Stimulated activated naive CD4-positive, alpha-beta T cell (primary cell): ENCODE measurements at places on chromosomes 2 and 18.

DNA sequence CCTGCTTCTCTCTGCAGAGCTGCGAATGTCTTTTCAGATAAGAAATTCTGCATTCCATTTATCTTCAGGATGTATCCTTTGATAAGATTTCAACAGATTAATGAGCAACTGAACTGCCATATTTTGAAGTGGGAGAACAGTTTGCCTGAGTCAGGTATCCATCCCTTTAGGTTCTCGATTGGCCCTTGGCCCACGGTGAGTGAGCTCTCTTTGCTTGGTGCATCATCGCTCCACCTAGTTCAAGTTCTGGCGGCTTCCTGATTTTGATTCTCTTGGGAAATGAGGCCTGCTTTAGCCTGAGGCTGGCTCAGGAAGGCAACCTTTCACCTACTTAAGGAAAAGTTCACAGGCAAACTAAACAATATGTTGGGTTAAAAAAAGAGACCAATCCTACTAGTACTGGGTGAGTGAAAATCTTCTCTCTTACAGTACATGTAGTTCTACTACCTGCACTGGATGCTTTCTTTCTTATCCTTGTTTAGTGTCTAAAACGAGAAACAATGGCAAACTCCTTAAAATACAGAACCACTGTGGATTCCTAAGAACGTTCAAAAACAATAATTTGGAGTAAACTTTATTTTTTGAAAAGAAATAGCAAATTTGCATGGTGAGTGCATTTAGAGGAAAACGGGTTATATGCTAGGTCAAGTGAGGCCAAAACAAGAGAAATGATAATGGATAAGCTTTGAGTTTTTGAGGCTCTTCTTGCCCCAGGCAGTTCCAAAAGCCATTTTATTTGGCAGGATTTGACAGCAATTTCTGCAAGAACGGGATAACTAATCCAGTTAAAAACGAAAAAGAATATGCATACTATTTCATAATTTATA lies 837 bp upstream of the ACSL3 start:
- no peak for DNase-seq

GRCh38 chr18:59376351-59376935 lies 17.4 kb upstream of the LMAN1 start:
- DNase-seq, result no peak

- no peak for DNase-seq
These were observed 1.0 kb upstream of the GPR35 start for GRCh38 chr2:240624011-240624949.

GRCh38 chr18:79560042-79560860 lies 119.4 kb upstream of the CTDP1 start:
- DNase-seq, result no peak

- DNase-seq, result no peak
These were observed 76.4 kb upstream of the CABLES1 start for GRCh38 chr18:23058746-23059415.

GRCh38 chr2:31770741-31771140 lies 190.0 kb upstream of the SRD5A2 start:
- no peak for DNase-seq

- no peak for DNase-seq
These were observed 185.9 kb downstream of the SLC39A10 start for GRCh38 chr2:195842932-195843331.

- no peak for DNase-seq
These were observed 232.9 kb downstream of the HDAC4 start for GRCh38 chr2:239167766-239168444.

DNA sequence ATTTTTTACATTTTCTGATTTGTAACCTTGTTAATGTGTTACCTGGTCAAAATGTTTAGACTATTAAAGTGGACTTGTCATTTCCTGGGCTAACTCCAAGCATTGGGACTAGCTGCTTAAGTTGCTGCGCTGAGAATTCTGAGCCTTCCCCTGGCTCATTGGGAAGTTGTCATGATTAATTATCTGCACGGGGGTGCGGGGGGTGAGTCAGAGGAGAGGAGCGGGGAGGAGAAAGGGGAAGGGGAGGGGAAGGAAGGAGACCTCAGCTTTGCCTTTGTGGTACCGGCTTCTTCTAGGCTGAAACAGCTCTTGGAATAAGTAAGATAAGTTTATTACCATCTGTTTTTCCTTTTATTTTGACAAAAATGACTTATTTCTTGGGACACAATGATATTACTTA lies 52.9 kb upstream of the APCDD1 start:
- DNase-seq, result no peak

DNA sequence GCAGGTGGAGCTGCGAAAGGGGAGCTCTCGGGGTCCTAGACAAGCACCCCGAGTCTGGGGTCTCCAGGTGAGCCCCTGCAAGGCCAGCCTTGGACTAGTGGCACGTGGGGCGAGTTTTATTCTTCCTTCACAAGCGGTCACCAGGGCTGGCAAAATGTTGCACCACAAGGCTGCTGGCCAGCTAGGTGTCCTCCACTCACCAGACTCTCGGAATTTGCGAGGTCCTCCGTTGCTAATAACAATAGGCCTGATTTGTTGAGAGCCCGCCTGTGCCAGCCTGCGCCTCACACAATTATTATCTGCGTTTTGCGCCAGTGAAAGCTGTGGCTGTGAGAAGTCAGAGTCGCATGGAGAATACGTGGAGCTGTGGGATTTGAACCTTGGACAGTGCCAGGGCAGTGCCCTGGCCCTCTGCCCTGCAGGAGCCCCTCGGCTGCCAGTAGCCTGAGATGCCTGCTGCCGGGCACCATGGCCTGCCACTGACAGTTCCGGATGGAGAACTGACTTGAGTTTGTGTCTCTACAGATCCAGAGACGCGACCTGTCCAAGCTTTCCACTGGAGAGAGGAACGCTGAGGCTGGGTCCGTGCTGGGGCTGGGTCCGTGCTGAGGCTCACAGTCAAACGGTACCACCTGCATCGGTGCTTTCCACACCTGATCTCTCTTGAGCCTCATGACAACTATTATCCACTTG lies 77.6 kb upstream of the ODC1 start:
- no peak for DNase-seq

DNA sequence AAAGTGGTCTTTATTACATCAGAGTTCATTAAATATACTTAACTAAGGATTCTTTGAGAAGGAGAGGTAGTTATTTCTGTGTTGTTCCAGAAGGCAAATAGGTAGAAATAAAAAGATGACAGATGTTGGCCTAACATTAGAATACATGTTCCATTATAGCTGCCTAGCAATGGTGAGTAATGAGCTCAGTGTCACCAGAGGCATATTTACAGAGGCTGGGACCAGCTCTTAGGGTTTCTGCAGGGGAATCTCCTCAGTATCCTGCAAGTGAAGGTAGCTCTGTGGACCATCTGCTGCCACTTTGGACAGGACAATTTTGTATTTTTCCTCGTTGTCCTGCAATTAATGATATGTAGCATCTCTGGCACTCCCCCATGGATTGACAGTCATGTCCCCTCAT lies 416.0 kb downstream of the THSD7B start:
- DNase-seq, result no peak

GRCh38 chr2:69241664-69242514 lies 145.1 kb downstream of the GFPT1 start:
- DNase-seq, result no peak

- no peak for DNase-seq
These were observed 114.2 kb downstream of the SRBD1 start for GRCh38 chr2:45496869-45497268.

DNA sequence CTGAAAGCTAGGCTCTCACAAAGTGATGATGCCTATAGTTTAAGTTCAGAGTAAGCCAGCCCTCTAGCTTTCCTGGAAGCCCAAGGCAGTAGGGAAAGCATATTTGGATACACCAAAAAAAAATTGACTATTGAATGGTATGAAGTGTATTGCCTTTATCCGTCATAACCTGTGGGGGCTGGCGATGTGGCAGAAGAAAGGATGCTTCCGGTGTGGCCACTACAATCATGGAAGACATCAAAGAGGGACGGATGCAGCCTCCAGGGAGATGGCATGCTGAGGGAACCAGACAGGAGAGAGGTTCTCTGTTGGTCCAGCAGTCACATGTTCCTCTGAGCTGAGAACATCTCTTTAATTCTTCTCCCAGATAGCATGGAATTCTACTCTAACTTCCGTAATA lies 170.3 kb downstream of the TMEM18 start:
- DNase-seq, result no peak

DNA sequence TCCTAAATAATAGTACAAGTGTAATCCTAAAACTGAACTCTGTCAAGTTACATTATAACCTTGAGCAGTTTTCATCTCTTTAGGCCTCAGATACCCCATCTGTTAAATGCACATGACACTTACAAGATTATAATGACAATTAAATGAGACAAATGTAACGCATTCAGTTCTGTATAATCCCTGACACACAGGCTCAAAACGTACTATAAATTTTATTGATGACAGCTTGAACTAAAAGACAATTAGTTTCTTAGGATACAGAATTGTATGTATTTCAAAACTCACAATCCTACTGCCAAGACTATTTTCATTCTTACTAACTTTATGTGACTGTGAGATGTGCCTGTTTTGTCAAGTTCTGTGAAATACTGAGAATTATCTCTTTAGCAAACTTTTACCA lies 56.2 kb downstream of the GFPT1 start:
- no peak for DNase-seq

- no peak for DNase-seq
These were observed 54.7 kb upstream of the GATA6 start for GRCh38 chr18:22114526-22115321.

DNA sequence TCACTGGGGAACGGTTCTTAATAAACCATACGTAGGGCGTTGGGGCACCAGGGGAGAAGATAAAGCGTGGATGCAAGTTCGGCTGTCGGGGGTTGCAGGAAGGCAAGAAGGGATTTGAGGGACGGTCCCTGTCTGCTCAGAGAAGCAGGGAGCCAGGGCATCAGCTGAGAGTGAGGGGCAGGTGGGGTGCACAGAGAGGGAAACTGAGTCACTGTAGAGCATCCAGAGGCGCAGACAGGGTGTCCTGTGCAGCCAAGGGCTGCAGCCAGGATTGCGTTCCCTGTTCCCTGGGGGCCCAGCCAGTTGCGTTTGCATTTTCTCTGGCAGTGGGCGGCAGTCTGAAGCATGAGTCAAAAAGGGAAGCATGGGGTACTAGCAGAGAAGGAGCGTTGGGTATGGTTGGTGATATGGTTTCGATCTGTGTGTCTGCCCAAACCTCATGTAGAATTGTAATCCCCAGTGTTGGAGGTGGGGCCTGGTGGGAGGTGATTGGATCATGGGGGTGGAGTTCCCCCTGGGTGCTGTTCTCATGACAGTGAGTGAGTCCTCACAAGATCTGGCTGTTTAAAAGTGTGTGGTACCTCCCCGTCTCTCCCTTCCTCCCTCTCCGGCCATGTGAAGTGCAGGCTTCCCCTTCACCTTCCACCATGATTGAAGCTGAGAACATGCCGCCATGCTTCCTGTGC lies 202.9 kb downstream of the NDUFA10 start:
- no peak for DNase-seq

GRCh38 chr2:62216616-62217015 lies 20.7 kb downstream of the B3GNT2 start:
- no peak for DNase-seq

- no peak for DNase-seq
These were observed 1.5 kb upstream of the ASB18 start for GRCh38 chr2:236265675-236266074.

GRCh38 chr2:203016716-203017115 lies 2.0 kb downstream of the NBEAL1 start:
- no peak for DNase-seq

DNA sequence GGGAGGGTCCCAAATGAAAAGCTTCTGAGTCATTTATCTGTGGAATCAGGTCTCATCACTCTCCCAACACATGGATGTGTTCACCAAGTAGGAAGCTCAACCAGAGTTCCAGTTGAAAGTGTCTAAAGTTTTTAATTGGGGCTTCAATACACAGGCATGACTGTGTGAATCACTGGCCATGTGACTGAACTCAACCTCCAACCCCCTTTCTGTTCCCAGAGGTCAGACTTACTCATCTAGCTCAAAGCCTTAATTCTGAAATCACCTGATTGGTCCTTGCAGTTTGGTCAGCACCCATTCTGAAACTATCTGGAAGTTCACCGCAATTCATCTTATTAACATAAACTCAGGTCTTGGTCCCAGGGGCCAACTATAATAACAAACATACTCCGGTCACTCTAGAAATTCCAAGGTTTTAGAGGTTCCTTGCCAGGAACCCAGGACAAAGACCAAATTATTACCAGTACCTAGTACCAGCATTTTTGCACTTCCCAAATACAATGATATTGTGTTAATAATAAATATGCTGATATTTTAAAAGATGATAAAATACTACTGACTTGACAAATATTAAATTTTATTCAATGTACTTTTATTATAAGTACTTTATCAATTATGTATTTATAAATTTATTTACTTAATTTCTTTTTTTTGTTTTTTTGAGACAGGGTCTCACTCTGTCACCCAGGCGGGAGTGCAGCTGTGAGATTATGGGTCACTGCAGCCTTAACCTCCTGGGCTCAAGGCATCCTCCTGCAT lies 10.7 kb upstream of the RBM45 start:
- DNase-seq, result no peak

DNA sequence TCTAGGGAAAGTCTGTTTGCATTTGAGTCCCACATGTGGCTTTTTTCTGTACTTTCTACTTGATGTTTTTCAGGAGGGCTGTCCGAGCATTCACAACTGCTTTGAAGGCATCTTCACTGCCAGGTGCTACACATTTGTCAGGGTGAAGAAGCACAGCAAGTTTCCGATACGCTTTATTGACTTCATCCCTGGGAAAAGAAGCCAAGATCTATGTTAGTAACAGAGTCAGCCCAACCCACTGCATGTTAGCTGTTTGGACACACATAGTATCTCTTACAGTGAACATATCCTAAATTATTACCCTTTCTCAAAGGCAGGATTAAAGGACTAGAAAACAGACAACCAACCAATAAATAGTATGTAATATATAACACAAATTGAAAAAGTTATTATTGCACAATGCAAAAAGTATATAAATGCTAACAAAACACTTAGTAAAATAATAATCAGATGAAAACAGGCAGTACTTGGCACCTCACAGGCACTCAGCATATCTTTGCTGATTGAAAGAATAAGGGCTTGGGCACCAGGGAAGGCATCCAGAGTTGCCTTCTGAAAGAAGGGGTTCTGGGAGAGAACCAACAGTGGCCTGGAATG lies 24.1 kb downstream of the DNAJC27 start:
- no peak for DNase-seq

- no peak for DNase-seq
These were observed 23.9 kb downstream of the CALCRL start for GRCh38 chr2:187424146-187424545.

- no peak for DNase-seq
These were observed 21.6 kb upstream of the ITM2C start for GRCh38 chr2:230843132-230843531.

GRCh38 chr2:106269591-106270291 lies 75.6 kb upstream of the UXS1 start:
- peak; percentile 14 for DNase-seq

DNA sequence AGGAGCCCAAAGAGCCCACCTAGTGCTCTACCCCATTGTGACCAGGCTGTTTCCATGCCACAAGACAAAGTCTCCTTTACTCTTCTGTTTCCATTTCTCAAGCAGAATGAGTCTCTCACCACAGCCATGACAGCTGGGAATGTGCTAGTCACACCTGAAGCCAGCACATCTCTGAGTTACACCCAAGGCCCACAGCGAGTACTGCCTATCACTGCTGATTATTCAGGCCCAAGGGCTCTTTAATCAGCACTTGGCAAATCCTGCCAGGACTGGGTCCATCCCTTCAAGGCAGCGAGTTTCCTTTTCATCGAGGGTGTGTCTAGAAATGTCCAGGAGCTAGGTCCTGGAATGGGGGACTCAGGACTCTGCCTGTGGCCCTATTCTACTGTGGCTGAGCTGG lies 14.6 kb upstream of the PPP1R1C start:
- no peak for DNase-seq

GRCh38 chr2:42998721-42999120 lies 206.3 kb upstream of the HAAO start:
- DNase-seq, result no peak

- no peak for DNase-seq
These were observed 73.2 kb downstream of the TGFA start for GRCh38 chr2:70480468-70480867.
